Umbilical cord (tissue), 2 donors: ENCODE measurements at places on chromosomes 4 and X.
A peak's percentile ranks its signal among the peaks of the same experiment; 100 is the strongest.

DNA sequence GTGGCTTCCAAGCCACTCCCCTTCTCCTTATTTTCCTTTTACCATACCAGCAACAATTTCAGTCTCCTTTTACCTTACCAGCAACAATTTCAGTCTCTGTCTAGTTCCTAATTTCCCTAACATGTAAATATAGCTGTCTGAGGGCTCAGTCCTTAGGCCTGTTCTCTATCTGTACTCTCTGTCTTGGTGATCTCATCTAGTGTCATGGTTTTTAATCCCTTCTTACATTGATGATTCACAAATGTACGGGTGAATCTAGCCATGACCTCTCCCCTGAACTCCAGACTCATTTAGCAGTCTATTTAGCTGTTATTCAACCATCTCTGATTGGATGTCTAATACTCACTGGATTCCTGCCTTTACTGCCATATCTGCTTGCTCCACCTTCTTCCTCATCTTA, 7.2 kb downstream of the IL15 start:
- no peak for DNase-seq

GRCh38 chr4:95599777-95600400, 51.1 kb upstream of the UNC5C start:
- no peak for DNase-seq

DNA sequence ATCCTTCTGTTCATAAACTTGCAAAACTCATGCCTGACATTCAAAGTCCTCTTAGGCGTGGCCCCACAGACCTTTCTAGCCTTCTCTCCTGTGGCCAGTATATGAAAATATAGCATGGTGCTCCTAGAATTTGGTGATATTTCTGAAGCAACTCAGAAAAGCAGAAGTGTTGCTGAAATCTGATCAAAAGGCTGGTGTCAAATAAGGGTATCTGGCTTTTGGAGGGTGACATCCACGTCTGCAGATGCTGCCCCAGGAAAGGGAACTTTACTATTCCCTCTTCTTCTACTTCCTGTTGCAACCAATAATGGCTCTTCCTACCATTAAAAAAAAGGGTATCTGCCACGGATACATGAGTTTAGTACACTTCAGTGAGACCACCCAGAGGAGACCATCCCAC, 83.9 kb upstream of the RPS6KA3 start:
- no peak for DNase-seq

DNA sequence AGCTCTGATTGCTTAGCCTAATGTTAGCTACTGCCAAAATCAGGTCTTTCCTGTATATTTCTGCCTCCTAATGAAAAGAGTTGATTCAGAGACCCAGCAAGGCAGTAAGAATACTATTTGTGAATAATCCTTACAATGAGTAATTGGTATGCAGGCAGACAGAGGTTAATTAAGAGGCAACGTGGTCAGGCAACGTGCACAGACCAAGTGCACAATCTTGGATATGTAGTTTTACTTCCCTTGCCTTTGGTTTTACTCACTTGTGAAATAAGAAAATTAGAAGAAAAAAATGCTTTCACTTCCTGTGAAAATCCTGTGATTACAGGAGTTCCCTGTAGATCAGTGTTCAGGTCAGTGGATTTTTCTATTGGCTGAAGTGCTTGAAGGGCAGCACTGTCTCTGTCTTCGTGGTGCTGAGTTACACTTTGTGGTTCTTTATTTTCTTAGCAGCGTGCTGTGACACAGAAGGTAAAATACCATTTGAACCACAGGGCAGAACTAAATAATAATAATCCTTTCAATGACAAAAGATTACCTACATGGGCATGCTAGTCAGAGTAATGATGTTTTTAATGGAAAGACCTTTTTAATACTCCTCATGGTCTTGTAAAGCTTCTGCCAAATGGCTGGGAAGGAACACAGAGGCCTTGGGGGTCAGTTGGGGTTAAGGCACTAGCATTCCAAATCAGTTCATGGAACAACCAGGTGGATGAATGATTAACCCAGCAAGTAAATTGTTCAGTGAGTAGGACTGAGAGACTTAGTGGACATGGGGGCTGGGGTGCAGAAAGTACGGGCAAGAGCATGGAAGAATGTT, 430.9 kb downstream of the MAPK10 start:
- no peak for DNase-seq

- DNase-seq: peak; percentile 68
Measured at GRCh38 chr4:30930276-30930675, 210.1 kb downstream of the PCDH7 start.

DNA sequence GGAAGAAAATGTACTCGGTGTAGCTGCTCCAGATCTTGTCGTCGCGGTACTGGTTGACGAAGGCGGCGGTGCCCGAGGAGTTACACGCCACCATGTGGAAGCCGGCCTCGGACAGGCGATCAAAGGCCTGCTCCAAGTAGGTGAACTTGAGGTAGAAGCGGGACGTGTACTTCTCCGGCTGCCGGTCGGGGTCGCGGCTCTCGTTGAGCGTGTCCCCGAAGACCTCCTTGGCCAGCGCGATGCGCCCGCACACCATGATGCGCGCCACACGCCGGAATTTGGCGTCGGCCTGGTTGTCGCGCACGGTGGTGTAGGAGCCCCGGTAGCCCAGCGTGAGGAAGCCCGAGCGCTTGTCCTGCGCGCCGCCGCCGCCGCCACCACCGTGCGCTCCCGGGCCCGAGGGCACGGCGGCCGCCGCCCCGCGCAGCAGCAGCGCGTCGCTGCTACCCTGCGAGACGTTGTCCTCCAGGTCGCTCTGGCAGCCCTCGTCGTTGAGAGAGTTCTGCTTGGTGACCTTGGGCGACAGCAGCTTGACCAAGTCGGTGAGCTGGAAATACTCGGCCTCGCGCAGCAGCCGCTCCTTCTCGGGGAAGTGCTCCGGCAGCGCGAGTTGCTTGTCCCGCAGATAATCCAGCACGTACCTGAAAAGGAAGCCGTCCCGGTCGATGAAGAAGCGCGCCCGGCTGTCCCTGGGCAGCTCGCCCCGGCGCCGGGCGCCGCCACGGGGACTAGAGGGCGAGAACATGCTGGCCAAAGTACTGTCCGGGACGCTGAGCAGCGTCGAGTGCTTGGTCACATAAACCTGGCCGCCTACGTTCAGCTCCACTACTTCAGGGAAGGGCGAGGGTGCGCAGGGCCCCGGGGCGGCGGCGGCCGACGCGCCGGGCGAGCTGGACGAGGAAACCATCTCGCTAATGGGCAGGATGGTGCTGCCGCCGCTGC, 775 bp downstream of the KCTD8 start:
- peak; percentile 8 for DNase-seq

- peak; percentile 43 for DNase-seq
Measured at GRCh38 chr4:39353478-39354253, 12.5 kb downstream of the RFC1 start.

DNA sequence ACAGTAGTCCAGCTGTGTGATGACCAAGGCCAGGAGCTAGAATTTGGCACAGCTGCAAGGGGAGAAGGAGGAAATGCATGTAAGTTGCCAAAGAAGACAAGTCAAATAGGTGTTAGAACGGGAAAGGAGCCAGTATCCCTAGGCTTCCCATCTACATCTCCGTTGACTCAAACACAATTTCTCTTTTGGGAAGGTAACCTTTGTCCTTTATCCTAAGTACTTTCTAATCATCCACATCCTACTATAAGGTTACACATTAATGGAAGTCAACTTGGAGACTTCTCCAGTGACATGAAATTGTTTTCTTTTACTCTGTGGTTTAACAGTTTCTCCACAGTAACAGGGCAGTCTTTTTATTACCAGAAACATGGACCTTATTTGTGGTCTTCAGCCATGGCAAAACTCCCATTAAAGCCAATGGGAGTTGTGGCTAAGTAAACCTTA, 620.0 kb downstream of the ANKRD50 start:
- no peak for DNase-seq

- DNase-seq: peak; percentile 84
Measured at GRCh38 chr4:54082168-54082567, 17.8 kb upstream of the CHIC2 start.

DNA sequence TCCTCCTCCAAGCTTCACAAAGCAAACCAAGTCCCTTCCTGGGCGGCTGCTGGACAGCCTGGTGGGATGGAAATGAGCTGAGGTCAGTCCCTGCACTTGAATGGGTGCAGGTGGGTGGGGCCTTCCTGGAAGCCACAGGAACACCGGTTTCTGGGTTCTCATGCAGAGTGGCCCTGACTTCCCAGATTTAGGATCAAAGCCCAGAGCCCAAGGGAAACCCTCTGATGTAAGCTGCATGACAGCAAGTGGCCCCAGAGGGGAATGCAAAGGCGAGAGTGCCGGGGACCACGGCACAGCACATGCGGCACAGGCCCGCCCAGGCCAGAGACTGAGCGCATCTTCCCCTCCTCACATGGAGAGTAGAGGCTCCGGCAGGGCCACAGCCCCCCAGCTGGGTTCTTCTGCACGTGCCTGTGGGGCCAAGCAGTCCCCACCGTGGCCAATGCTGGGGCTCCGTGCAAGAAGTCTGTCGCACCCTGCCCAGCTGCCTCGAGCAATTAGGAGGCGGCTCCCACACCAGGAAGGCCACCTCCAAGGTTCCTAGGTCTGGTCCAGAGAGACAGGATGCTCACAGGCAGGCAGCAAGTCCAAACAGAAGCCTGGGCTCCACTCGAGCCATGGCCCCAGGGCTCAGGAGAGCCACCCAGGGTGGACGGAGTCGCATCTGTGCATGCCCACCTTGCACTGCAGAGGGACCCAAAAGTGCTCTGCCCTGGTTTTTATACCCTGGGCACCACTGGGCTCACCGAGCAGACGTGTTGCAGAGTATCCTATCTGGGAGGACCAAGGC, 83.0 kb downstream of the HTRA3 start:
- DNase-seq: no peak

GRCh38 chr4:79241846-79242245, 84.0 kb downstream of the NAA11 start:
- no peak for DNase-seq

- DNase-seq: no peak
Measured at GRCh38 chrX:44174061-44174460, 169.4 kb downstream of the EFHC2 start.

DNA sequence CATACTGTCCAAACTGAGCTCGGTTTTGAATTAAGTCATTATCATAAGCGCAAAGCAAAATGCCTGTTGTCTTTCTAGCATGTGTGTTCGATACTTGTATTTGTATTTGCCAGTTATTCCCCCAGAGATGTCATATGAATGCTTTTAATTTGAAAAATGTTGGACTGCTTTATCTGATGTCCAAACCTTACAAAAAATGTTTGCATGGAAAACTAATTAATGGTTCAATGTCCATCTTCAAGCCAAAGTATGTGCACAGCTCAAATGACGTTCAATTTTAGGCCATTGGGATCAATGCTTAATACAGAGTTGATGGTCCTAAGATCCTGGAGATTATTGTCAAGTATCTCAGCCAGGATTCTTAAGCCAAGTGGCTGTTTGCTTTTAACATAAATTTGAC, 17.2 kb upstream of the HPGDS start:
- peak; percentile 19 for DNase-seq

DNA sequence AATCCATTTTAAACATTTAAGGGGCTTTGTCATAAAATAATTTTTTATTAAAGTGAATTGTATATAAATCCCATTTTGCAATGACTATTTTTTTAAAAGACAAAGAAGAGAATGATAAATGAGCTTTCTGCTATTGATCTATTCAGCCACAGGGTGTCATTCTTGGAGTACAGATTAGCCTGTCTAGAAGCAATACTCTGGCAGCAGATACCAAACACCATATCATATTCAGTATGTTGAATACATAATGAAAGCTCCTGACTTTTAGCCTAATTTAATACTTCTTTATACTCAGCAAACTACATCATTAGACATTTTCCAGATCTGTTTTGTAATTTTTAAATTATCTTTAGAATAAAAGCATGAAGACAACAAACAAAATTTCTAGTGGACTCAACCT, 496.3 kb downstream of the PDGFC start:
- DNase-seq: peak; percentile 56

DNA sequence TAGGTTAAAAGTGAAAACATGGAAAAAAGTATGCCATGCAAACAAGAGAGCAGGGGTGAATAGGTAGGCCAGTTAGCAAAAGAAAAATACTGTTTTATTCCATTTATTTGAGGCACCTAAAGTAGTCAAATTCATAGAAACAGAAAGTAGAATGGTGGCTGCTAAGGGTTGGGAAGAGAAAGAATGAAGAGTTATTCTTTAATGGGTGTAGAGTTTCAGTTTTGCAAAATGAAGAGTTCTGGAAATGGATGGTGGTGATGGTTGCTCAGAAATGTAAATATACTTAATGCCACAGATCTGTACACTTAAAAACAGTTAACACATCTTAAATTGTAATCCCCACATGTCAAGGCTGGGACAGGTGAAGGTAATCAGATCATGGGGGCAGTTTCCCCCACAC, 29.7 kb downstream of the PARM1 start:
- DNase-seq: no peak

DNA sequence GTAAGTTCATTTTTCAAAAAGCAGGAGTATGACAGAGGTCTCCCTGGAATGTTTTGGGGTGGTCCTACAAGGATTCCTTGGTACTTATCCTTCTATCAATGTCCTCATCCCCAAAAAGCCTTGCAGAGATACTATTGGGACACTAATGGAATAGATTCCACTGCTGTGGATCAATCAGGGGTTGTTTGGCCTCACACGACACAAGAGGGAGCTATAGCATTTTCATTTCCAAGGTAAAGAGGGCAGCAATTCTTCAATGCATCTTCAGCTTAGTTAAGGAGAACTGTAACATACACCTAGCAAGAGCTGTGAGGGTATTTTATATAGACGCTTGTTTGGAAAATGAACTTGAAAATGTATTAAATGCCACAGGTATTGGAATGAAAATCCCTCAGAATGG, 50.9 kb downstream of the USP26 start:
- peak; percentile 3 for DNase-seq

- DNase-seq: no peak
Measured at GRCh38 chr4:82357640-82358039, 16.2 kb downstream of the HNRNPD start.

GRCh38 chr4:146190456-146190855, 14.9 kb downstream of the LSM6 start:
- DNase-seq: no peak

GRCh38 chr4:123536225-123536624, 139.6 kb downstream of the SPRY1 start:
- DNase-seq: no peak

DNA sequence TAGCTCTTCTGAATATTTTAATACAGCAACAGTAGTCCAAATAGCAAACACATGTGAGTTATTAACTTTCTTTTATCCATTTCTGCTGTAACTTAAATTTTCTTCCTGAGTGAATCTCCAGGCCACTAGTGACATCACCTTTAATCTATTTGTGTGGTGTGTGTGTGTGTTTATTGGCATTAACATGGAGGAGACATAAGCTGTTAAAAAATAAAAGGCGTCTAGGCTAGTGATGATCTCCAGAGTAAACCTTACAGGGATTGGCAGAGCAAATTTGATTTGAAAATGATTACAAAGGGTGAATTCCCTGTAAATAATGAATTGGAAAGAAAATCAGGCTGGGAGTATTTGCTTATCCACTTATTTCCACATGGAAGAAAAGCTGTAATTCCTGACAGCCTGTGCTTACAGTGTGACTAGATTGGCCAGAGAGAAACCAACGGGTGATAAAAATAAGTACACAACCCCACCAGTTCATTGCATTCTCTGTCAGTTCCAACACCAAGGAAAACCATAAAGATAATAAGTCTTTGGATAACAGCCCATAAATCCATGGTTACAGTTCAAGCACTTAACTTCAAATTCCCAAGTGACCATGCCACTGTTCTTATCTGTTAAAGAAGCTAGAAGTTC, 186.1 kb downstream of the ENOX2 start:
- peak; percentile 18 for DNase-seq

GRCh38 chr4:144584428-144584827, 61.5 kb upstream of the HHIP start:
- no peak for DNase-seq

- DNase-seq: peak; percentile 55
Measured at GRCh38 chr4:156799121-156799589, 172.4 kb downstream of the PDGFC start.

GRCh38 chr4:177047851-177048174, 255.1 kb upstream of the VEGFC start:
- no peak for DNase-seq
